Retina (tissue), 1 donor: ENCODE measurements at places on chromosomes 16 and 17.

GRCh38 chr17:59719526-59719925 is 12.1 kb downstream of the VMP1 start:
- no peak for DNase-seq

GRCh38 chr17:58309918-58310259 is 18.7 kb downstream of the TSPOAP1 start:
- no peak for DNase-seq

DNA sequence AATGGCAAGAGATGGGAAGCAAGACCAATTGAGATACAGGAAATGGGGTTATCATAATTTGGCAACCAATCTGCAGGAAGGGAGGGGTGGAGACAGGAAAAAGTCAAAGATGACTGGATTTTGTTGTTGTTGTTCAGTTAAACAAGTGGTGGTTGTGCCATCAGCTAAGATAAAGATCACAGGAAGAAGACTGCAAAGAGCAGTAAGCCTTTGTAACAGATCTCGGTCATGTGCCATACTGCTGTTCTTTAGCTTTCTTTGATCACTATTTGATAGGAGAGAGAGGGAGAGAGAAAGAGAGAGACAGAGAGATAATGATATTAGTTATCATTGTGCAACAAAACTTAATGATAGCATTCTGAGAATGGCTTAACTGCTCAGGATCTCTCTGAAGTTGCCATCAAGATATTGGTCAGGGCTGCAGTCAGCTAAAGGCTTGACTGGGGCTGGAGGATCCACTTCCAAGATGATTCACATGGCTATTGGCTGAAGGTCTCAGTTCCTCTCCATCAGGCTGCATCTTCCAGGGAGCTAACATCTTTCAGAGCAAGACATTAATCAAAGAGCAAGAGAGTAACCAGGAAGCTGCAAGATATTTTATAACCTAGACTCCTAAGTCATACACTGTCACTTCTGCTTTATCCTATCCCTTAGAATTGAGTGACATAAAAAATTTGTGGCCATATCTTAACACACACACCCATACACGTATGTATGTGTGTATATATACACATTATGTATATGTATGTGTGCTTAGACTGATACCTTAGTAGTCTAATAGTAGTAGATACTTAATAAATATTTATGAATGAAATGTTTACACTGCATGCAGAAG is 405.0 kb downstream of the SHISA9 start:
- DNase-seq = no peak

- DNase-seq = peak; percentile 33
These were observed 48.8 kb upstream of the SDK2 start for GRCh38 chr17:73693071-73693470.

DNA sequence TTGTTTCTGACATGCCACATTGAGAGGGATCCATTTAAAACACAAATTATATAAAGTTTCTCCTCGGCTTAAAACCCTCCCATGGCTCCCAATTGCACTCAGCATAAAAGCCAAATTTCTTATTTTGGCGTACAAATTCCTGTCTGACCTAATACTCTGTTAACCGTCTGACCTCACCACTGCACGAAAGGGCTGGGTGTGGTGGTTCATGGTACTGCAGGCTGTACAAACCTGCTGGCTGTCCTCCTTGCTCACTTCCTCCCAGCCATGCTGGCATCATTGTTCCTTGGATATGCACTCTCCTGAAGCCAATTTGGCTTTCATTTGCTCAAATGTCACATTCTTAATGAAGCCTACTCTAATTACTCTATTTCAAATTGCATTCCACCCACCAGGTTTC is 301.6 kb upstream of the C16orf82 start:
- DNase-seq = no peak

GRCh38 chr17:8856869-8857575 is 10.5 kb downstream of the PIK3R6 start:
- DNase-seq = no peak
